Temporal lobe (tissue), 4 donors: ENCODE measurements at places on chromosomes 5 and 9. TPM values are rescaled to one million over a fixed set of nuclear protein-coding genes. Genes with fewer than 3 reads are reported as not detected.

Gene ATP10B
- 3.9 TPM for total RNA-seq

Gene KIF4B
- total RNA-seq: 0.25 TPM

Gene SPINK6
- not detected for total RNA-seq

Gene ECM2
- 5.2 TPM for total RNA-seq

Gene PCDHAC2
- total RNA-seq: 28.8 TPM

Gene CER1
- not detected for total RNA-seq

Gene GDA
- 22.6 TPM for total RNA-seq

Gene SPATA31C1
- not detected for total RNA-seq

Gene MUSK
- total RNA-seq: 0.25 TPM

Gene CNOT8
- total RNA-seq: 92.9 TPM

Gene CYLC2
- not detected for total RNA-seq
